ENCODE measurements at places on chromosomes 13 and 19. TPM values are rescaled to one million over a fixed set of nuclear protein-coding genes. Genes with fewer than 3 reads are reported as not detected.

The ELSPBP1 gene
- total RNA-seq = not detected

The CADM4 gene
- total RNA-seq = 0.65 TPM

The ZNF253 gene
- 4.4 TPM for total RNA-seq

The ADM5 gene
- 0.36 TPM for total RNA-seq

The ZNF433 gene
- 3.8 TPM for total RNA-seq

The FREM2 gene
- total RNA-seq = not detected

Data from hair follicle dermal papilla cell (primary cell).